Activated CD4-positive, alpha-beta T cell treated with anti-CD3 and anti-CD28 coated beads, Interleukin-2, amount 10 ng/mL, durations not matched to agents 7 days and 5 days (primary cell): ENCODE measurements at places on chromosomes 6 and 20.

- no peak for DNase-seq
These were observed at the start of gene SPACA1 for GRCh38 chr6:88047510-88048150. TSS of gene SPACA1 (plus strand) at chr6:88047841. CDS start at chr6:88047906, 65 bp downstream.

DNA sequence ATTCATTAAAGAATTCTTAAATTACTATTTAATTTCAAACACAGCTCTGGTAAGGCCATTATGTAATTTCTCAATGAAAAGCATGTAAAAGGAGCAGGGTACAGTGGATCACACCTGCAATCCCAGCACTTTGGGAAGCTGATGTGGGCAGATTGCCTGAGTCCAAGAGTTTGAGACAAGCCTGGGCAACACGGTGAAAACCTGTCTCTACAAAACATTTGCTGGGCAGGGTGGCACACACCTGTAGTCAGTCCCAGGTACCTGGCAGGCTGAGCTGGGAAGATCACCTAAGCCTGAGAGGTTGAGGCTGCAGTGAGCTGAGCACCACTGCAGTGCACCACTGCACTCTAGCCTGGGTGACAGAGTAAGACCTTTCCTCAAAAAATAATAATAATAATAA is 37.4 kb downstream of the MDN1 start:
- DNase-seq, result no peak

- no peak for DNase-seq
These were observed 69.3 kb downstream of the ALDH5A1 start for GRCh38 chr6:24564081-24564480.

DNA sequence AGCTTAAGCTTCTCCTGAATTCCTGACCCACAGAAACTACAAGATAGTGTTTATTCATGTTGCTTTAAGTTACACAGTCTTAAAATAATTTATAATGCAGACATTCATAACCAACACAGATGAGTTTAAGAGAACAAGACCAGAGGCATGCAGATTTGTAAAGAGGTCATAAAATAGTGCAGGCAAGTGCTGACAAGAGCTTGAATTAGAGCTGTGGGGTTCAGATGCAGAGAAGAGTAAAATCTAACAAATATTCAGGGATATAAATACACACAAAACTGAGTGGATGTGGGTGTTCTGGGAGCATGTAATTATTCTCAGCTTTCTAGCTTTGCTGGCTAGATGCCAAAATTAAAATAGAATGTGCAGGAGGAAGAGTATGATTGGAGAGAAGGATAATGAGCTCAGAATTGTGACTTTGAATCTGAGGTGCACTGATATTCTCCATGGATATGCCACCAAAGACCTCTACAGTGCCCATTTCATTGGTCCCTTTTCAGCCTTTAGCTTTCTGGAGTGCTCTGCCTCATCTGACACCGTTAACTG is 291.9 kb upstream of the SGK1 start:
- no peak for DNase-seq

GRCh38 chr6:127533736-127534135 is 14.6 kb upstream of the MTCL3 start:
- no peak for DNase-seq

DNA sequence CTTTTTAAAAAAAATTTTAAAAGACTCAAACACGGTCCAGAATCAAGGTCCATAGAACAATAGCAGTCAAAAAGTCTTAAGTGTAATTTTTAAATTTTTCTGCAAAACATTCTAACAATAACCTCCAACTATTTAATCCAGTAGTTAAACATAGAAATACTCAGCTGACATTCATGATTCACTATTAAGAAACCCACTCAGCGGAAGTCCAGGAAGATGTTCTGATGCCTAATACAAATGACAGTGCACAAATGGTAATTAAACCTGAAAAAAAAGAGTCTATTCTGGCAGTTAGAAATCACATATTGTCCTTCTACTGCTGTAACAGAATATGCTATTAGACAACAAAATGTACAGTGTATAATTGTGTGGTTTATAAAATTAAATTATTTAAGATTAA is 128.2 kb upstream of the BMP5 start:
- no peak for DNase-seq
